T-helper 2 cell treated with Interferon-gamma antibody and Interleukin-4, amounts not matched to agents 5 μg/mL and 100 μg/mL, for 36 hours (primary cell): ENCODE measurements at places on chromosomes 12 and 14.
A peak's percentile ranks its signal among the peaks of the same experiment; 100 is the strongest.

DNA sequence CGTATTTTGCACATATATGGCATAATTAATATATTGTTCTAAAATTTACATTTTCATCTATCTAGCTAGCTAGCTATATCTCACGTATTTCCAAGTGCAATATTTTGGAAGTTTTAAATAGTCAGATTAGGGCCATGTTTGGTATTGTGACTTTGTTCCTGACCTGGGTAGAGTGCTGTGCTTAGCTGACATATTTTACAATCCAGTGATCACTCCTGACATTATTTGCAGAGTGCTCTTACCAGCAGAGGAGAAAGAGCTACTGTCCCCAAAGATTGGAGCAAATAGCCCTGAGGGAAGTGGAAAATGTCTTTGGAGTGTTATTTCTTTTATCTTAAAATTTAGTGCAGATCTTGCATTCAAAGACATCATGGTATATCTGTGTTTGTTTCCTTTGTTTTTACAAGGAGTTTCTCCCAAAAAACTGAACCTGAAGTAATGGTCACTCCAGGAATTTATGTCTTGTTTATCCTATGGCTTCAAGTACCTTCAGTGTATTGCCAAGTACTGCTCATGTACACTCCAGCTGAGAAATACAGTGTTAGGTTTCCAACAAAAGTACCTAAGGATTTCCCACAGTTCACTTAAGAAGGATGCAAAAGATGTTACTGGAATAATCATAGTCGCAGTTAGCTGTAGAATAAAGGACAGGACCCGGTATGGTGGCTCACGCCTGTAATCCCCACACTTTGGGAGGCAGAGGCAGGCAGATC is 49.4 kb upstream of the PSMA6 start:
- H3K4me1 ChIP-seq = peaks cover 3% of the 10 kb centered on the region
- DNase-seq = no peak
- no peak overlapping the region for H3K27ac ChIP-seq

DNA sequence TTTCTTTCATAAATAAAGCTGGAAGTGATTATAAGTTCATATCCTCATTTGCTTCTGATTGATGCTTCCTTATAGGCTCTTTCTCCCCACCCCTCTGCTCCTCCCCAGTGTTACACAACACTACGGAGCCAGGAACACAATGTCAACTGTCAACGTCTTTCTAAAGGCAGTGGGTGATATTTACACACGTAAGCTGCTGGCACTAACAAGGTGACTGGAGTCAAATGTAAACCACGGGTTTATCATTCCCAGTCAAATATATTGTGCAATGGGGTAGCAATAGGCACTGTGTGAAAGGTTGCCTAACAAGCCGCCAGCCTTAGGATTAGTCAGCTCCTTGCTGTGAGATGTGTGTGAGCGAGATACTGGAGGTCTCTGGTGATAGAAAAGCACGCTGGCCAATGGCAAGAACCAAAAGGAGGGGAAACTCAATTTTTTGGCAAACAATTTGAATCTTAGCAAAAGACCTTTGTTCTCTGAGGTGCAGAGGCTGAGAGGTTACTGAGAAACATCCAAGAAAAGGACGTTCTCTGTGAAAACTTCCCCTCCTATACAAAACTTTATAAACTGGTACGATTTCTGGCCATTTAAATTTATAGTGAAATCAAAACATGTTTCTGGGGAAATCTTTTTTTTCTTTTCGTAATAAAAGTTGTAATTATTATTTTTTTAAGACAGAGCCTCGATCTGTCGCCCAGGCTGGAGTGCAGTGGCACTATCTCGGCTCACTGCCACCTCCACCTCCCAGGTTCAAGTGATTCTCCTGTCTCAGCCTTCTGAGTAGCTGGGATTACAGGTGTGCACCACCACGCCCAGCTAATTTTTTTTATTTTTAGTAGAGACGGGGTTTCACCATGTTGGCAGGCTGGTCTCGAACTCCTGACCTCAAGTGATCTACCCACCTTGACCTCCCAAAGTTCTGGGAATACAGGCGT is 22.3 kb upstream of the HECTD1 start:
- no peak overlapping the region for H3K27ac ChIP-seq
- H3K4me1 ChIP-seq = peaks cover 2% of the 10 kb centered on the region
- H3K36me3 ChIP-seq = no peaks in the 10 kb centered on the region
- no peak for DNase-seq

DNA sequence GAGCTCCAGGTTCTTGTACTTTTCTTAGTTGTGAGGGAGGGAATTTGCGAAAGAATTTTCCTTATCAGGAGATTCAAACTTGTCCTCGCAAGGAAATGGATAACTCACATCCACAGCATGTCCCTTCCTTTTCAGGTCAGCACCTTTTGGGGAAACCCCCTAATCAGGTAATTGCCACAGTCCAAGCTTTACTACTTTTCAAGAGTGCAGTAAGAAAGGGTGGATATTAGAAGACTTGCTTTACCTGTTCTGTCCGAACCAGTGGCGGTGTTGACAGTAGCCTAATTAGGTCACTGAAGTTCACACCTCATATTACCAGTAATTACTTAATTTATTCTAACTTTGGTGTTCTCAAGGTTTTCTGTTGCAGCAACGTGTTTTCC is 6.7 kb upstream of the C12orf50 start:
- H3K4me3 ChIP-seq = peak overlapping the region; percentile 99
- no peak for DNase-seq
- H3K27ac ChIP-seq = peak overlapping the region; percentile 96
- H3K4me1 ChIP-seq = peaks cover 50% of the 10 kb centered on the region

- no peaks in the 10 kb centered on the region for H3K4me1 ChIP-seq
- H3K4me3 ChIP-seq = no peak overlapping the region
- no peak overlapping the region for H3K27ac ChIP-seq
- H3K27me3 ChIP-seq = no peaks in the 10 kb centered on the region
Observed at GRCh38 chr12:122820138-122820537, 15.1 kb upstream of the HIP1R start.

GRCh38 chr12:63808631-63809030 is 28.9 kb downstream of the RXYLT1 start:
- no peaks in the 10 kb centered on the region for H3K27me3 ChIP-seq
- no peak overlapping the region for H3K4me3 ChIP-seq
- peaks cover 10% of the 10 kb centered on the region for H3K4me1 ChIP-seq
- no peak overlapping the region for H3K27ac ChIP-seq

DNA sequence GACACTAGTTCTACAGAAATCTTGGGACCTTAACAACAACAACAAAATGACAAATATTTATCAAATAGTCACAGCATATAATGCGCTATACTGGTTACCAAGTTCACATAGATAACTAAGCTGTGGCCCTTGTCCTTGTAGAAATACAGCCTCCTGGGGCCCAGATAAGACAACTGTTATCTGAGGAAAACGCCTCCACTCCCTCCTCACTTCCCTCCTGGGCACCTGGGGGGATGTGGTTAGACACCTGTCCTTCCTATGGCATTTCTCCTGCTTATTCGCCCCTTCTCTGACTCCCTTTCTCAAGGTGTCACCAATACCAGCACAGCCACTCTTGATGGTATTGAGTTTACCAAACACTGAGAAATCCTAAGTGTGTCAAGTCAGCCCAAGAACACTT is 419.4 kb downstream of the RAD51B start:
- no peak overlapping the region for H3K4me3 ChIP-seq
- no peak overlapping the region for H3K27ac ChIP-seq

DNA sequence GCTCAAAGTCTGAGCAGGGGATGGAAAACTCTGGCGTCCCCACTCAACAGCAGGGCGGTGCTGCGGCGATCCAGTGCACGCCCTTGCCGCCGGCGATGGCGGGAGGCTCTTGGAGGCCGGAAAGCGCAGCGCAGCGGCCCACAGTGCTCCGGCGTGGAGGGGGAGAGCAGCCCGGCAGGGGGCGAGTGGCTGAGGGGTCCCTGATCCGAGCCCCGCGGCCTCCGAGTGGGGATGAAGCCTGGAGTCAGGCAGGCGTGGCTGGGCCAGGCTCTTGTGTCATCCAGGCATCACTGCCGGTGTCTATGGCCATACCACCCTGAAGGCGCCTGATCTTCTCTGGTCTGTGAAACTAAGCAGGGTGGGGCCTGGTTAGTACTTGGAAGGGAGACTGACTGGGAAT is 183.1 kb downstream of the ALG10 start:
- H3K27me3 ChIP-seq = no peaks in the 10 kb centered on the region
- no peak overlapping the region for H3K4me3 ChIP-seq
- no peaks in the 10 kb centered on the region for H3K4me1 ChIP-seq
- no peak overlapping the region for H3K27ac ChIP-seq
- no peaks in the 10 kb centered on the region for H3K36me3 ChIP-seq

- H3K4me3 ChIP-seq = no peak overlapping the region
- peaks cover 20% of the 10 kb centered on the region for H3K36me3 ChIP-seq
- H3K4me1 ChIP-seq = peaks cover 50% of the 10 kb centered on the region
- no peak overlapping the region for H3K27ac ChIP-seq
Observed at GRCh38 chr12:89252284-89252683, 100.0 kb downstream of the DUSP6 start.

GRCh38 chr12:75364919-75365318 is 26.0 kb upstream of the GLIPR1L2 start:
- peaks cover 5% of the 10 kb centered on the region for H3K27me3 ChIP-seq
- no peak overlapping the region for H3K27ac ChIP-seq
- H3K4me1 ChIP-seq = peaks cover 15% of the 10 kb centered on the region
- no peak overlapping the region for H3K4me3 ChIP-seq

DNA sequence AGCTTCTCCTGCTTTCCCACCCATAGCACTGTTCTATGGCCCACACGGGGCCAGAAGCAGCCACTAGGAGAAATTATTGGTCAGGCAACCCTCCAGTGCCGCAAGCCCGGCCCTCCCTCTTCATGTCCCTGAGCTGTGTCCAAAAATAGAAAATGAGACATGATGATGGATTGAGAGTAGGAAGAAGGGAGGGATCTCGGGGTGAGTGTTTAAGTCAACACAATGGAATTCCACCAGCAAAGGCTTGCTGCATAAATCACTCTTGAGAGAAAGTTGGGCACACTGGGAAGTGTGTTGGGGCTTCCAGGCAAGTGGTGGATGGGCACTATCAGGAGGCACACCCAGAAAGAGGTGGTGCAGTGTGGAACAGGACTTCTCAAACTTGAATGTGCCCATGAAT is 94.2 kb downstream of the LLPH start:
- no peaks in the 10 kb centered on the region for H3K36me3 ChIP-seq
- H3K4me1 ChIP-seq = no peaks in the 10 kb centered on the region
- H3K27me3 ChIP-seq = peaks cover 14% of the 10 kb centered on the region
- H3K27ac ChIP-seq = no peak overlapping the region
- DNase-seq = no peak

GRCh38 chr12:86748894-86749293 is 492.7 kb upstream of the MGAT4C start:
- no peaks in the 10 kb centered on the region for H3K36me3 ChIP-seq
- H3K27ac ChIP-seq = no peak overlapping the region
- H3K27me3 ChIP-seq = no peaks in the 10 kb centered on the region

DNA sequence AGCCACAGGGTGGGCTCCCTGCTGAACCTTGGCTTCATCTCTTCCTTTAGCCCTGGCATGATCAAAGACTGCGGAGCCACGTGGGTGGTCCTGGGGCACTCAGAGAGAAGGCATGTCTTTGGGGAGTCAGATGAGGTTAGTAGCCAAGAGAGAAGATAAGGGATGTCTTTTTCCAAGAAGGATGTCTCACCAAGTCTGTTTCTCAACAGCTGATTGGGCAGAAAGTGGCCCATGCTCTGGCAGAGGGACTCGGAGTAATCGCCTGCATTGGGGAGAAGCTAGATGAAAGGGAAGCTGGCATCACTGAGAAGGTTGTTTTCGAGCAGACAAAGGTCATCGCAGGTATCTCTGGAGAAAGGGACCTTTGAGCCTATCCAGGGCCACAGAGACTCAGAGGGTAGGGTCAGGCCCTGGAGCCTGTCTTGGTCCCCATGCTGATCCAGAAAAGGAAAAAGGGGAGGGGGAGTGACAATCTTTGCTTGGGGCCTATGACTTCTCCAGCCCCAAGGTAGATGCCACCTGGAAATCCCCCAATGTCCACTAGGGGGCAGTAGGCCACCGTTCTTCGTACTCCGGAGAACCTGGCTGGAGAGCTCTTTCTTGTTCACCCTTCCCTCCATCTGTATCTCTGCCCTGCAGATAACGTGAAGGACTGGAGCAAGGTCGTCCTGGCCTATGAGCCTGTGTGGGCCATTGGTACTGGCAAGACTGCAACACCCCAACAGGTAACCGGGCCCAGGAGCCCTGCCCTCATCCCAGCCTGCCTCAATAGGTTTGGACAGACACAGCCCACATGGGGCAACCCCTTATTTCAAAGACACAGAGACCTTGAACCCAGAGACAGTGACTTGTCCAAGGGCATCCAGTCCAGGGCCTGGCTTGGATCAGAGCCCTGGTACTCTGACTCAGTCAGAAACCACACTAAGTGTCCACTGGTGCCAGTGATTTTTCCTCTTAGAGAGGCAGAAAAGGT is 2.0 kb downstream of the TPI1 start:
- peak overlapping the region; percentile 93 for H3K4me3 ChIP-seq
- peak; percentile 71 for DNase-seq
- no peaks in the 10 kb centered on the region for H3K27me3 ChIP-seq
- peaks cover 47% of the 10 kb centered on the region for H3K4me1 ChIP-seq

DNA sequence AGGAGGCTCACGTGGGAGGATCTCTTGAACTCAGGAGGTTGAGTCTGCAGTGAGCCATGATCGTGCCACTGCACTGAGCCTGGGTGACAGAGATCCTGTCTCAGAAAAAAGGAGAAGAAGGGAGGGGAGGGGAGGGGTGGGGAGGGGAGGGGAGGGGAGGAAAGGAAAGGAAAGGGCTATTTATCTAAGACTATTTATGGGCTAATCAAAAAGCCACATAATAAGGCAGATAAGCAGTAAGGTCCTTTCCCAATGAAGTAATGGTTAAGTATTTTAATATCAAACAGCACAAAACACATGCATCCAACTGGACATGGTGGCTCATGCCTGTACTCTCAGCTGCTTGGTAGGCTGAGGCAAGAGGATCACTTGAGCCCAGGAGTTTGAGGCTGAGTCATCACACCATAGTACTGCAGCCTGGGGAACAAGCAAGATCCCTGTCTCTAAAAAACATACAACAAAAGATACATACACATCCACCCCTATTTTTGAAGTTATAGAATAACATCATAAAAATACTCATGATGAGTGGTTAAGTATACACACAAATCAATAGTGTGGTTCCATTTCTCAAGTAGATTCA is 9.7 kb downstream of the PAWR start:
- no peak overlapping the region for H3K4me3 ChIP-seq
- no peak for DNase-seq
- H3K27me3 ChIP-seq = peaks cover 14% of the 10 kb centered on the region
- no peak overlapping the region for H3K27ac ChIP-seq

- no peak overlapping the region for H3K27ac ChIP-seq
- H3K36me3 ChIP-seq = no peaks in the 10 kb centered on the region
- DNase-seq = no peak
- H3K4me1 ChIP-seq = no peaks in the 10 kb centered on the region
Observed at GRCh38 chr14:99581374-99581773, 22.6 kb downstream of the CCDC85C start.

GRCh38 chr12:57769594-57769993 is 2.3 kb downstream of the METTL1 start:
- peaks cover 15% of the 10 kb centered on the region for H3K36me3 ChIP-seq
- H3K27me3 ChIP-seq = peaks cover 14% of the 10 kb centered on the region
- H3K27ac ChIP-seq = no peak overlapping the region

- no peak for DNase-seq
- no peak overlapping the region for H3K27ac ChIP-seq
- H3K36me3 ChIP-seq = no peaks in the 10 kb centered on the region
- H3K27me3 ChIP-seq = no peaks in the 10 kb centered on the region
Observed at GRCh38 chr14:44785096-44785495, 176.7 kb downstream of the KLHL28 start.

GRCh38 chr12:114920771-114921554 is 237.0 kb upstream of the TBX3 start:
- H3K27ac ChIP-seq = no peak overlapping the region
- no peak overlapping the region for H3K4me3 ChIP-seq
- no peaks in the 10 kb centered on the region for H3K27me3 ChIP-seq
- no peaks in the 10 kb centered on the region for H3K4me1 ChIP-seq

GRCh38 chr14:71716041-71716772 is 216.0 kb upstream of the RGS6 start:
- no peaks in the 10 kb centered on the region for H3K27me3 ChIP-seq
- no peak overlapping the region for H3K4me3 ChIP-seq
- H3K36me3 ChIP-seq = peaks cover 43% of the 10 kb centered on the region
- no peak overlapping the region for H3K27ac ChIP-seq
- DNase-seq = no peak
